Stimulated activated CD8-positive, alpha-beta memory T cell treated with anti-CD3 and anti-CD28 coated beads, Interleukin-4, amount 100 ng/mL, for 1 hour (primary cell): ENCODE measurements at places on chromosomes 4 and X.

DNA sequence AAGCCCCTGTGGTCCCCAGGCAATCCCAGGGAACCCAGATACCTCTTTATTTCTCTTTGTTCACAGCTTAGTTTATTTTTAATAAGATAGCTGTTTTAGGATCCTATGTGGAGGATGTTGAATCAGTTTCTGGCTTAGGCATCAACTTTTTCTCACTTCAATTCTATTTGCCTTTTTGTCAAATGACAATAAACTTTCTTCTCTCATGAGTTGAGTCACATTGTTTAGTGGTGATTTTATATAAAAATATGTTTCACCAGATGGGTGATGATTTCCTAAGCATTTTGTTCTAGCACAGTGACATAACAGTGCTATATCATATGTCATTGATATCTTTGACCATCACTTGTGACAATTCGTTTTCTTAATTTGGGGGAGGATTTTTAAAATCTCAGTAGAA is 198.1 kb upstream of the PUDP start:
- no peak for DNase-seq

GRCh38 chrX:42944381-42944998 is 166.5 kb upstream of the PPP1R2C start:
- no peak for DNase-seq

DNA sequence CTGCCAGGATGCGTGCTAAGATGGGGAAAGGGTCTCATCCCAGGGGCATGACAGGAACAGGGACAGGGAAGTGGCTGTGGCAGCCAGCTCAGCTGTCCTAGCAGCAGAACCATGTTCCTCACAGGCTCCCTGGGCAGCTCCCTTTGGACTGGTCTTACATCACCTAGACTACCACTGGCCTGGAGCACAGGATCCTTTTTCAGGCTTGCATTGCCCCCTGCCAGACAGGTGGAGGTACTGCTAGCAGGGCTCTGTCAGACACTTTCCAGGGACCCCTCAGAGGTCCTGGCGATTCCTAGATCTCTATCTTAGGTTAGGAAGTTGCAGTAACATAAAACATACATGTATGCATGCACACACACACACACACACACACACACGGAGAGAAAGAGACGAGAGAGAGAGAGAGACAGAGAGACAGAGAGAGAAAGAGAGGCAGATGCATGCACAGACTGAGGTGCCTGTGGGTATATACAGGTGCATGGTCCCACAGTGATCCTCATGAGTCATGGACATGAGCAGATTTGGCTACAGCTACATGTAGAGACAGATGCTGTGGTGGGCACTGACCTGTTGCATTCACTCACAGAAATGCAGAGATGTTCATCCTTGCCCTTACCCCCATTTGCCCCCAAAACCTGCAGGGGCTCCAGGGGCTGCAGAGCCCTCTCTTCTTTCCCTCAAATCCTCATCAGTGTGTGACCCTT is 63.6 kb downstream of the STARD8 start:
- no peak for DNase-seq

DNA sequence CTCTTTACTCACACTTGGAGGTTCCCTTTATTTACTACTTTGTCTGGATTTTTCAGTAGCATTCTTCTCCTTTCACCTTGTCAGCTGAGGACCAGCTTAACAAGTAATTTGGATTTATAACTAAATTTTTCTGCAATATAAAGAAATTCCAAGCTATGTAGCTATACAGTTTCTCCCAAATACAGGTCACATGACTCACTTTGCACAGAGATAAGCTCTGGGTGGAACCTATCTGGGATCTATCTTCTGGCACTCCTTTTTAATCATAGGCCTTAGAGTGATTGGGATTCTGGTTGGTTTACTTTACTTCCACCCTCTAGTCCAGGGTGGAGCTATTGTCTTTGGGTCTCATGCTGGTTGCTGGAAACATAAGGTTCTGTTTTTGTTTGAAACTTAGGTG is 34.9 kb upstream of the STK26 start:
- DNase-seq = no peak

GRCh38 chrX:2898846-2899512 is 30.2 kb downstream of the ARSD start:
- DNase-seq = no peak

DNA sequence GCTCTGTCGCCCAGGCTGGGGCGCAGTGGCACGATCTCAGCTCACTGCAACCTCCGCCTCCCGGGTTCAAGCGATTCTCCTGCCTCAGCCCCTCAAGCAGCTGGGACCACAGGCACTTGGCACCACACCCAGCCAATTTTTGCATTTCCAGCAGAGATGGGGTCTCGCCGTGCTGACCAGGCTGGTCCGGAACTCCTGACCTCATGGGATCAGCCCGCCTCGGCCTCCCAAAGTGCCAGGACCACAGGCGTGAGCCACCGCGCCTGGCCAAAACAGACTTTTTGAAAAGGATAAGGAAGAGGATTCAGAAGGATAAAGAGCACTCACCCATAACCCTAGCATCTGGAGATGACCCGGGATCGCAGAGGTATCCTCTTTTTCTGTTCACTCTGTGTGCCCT is 224.5 kb upstream of the AGTR2 start:
- no peak for DNase-seq

DNA sequence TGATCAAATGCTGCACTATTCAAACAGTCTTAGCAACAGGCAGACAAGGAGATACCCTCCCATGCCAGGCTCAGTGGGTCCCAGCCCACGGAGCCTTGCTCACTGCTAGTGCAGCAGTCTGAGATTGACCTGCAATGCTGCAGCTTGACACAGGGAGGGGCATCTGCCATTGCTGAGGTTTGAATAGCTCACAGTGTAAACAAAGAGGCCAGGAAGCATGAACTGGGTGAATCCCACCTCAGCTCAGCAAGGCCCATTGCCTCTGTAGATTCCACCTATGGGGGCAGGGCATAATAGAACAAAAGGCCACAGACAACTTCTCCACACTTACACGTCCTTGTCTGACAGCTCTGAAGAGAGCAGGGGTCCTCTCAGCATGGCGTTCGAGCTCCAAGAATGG is 26.6 kb upstream of the ZXDB start:
- DNase-seq = no peak

DNA sequence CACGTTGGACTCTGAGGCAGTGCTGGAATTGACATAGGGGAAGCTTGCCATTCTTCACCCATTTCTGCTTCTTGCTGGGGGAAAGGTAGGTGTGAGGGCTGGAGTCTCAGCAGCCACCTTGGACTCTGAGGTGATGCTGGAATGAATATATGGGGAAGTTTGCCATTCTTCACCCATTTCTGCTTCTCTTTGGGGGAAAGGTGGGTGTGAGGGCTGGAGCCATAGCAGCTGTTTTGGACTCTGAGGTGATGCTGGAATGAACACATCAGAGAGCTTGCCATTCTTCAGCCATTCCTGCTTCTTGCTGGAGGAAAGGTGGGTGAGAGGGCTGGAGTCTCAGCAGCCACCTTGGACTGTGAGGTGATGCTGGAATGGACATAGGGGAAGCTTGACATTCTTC is 115.1 kb downstream of the CRLF2 start:
- DNase-seq = no peak

- DNase-seq = no peak
These were observed 1.4 kb upstream of the MAGED1 start for GRCh38 chrX:51891821-51892551.

- DNase-seq = no peak
These were observed 24.2 kb downstream of the CHST7 start for GRCh38 chrX:46597771-46598170.

GRCh38 chr4:65951177-65951576 is 280.9 kb upstream of the EPHA5 start:
- no peak for DNase-seq

DNA sequence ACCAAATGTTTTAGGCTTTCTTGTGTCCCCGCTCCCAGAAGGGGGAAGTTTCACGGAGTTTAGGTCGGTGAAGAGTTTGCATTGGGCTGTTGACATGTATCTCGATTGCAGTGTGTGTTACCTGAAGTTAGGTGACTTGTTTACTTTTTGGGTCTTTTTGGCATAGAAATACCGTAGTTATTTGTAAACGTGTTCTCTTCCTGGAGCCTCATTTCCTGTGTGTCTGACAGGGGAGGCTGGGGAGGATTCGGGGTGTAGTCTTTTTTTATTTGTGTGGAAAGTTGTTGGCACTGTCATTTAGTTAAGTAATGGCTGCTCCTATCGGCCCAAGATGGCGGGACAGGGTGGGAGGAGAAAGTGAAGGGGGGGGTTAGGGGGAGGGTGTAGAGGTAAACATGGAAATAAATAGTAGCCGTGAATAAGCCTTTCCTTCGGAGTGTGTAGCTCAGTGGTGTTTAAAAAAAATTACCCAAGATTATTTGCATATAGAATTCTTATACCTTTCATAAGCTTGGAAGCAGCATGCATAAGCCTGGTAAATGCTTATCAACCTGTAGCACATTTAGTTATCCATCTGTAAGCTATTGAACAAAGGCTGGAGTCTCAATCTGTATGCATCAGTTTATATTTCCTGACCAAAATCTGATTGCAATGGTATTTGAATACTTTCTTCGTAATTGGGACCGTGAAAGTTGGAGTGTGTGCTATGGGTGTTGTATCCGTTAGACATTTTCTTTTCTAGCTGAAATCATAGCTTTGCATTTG is 1.6 kb downstream of the KDM6A start:
- DNase-seq = no peak

DNA sequence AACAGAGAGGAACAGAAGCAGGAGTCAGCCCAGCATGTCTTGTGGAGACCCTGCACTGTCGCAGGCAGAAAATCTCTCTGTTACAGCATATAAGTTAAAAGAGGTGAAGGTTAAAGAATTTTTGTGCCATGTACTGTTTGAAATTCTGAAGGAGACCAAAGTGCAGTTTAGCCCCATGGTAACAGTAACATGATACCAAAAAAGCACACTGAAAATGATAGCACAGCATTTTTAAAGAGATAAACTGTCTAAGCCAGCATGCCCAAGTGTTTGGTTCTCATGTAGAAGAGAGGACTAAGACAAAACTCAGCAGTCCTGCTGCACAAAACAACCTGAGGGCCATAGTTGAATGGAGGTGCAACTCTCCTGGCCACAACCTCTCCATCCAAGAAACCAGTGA is 41.9 kb upstream of the PARM1 start:
- no peak for DNase-seq

DNA sequence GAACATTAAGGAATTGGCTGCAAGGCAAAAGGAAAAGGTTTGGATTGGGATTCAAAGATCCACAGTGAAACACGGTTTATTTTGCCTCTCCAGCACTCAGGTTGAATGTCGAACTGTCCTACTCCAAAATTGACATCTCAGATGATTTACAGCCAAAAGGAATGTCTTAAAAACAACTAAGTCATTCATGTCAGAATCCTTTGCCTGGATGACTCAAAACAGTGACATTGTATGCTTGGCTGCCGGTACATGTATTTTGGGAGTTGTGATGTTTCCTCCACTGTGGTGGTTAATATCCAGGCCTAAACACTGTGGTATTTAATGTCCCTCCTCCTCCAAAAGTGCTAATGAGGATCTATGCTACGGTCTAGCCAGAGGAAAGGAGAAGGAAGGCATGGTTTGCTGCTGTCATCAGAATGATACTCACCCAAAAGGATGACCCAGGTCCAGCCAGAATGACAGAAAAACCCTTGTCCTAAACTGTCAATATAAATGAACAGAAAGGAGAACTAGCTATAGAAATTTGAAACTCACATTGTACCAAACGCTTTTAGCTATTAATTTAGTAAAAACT is 20.9 kb downstream of the PGM2 start:
- no peak for DNase-seq

- DNase-seq = no peak
These were observed 85.1 kb downstream of the USP46 start for GRCh38 chr4:52574036-52574435.

DNA sequence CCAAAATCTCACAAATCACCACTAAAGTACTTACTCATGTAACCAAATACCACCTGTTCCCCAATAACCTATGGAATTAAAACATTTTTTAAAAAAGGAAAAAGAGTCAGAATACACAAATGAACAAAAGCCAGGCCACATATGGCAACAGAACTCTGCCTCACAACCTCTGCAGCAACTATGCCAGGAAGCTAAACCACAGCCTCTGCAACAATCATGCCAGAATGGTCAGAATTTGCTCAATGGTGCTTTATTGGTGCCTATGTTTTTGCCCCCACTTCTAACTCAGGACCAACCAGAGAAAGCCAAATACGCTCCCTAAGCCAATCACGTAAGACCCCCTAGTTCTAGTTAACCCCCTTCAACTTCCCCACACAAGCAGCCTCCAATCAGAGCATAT is 69.6 kb downstream of the HOPX start:
- DNase-seq = no peak

- no peak for DNase-seq
These were observed 29.3 kb downstream of the SOD3 start for GRCh38 chr4:24824720-24825119.

- DNase-seq = no peak
These were observed 362 bp downstream of the NCAPG start for GRCh38 chr4:17811078-17811603.
